Thoracic aorta endothelial cell (primary cell): ENCODE measurements at places on chromosomes 5 and 9. TPM values are rescaled to one million over a fixed set of nuclear protein-coding genes. Genes with fewer than 3 reads are reported as not detected.

Gene OR2S2
- total RNA-seq, result not detected in 2 replicates

Gene SPATA31A3
- total RNA-seq, result not detected in 2 replicates

Gene PCDHGC3
- total RNA-seq, result 13.3 and 19.6 TPM in 2 replicates

Gene ANKRD34B
- total RNA-seq, result not detected in 2 replicates

Gene PDE6A
- not detected in 2 replicates for total RNA-seq

Gene PKD2L2
- not detected in 2 replicates for total RNA-seq

Gene SLC6A18
- total RNA-seq, result not detected in 2 replicates

Gene TMEM38B
- total RNA-seq, result 10.6 and 12.4 TPM in 2 replicates

Gene ZNF782
- total RNA-seq, result 6.2 and 7.3 TPM in 2 replicates

Gene NR5A1
- total RNA-seq, result not detected in 2 replicates

Gene CYSRT1
- 0.27 and 0.29 TPM in 2 replicates for total RNA-seq

Gene TAF9
- total RNA-seq, result 104 and 108 TPM in 2 replicates

Gene RGS7BP
- 7.3 and 16.2 TPM in 2 replicates for total RNA-seq

Gene FOXD4L5
- 0.07 TPM in 1 of 2 replicates, not detected in the other for total RNA-seq

Gene PCDHGA4
- total RNA-seq, result 2.2 and 5.2 TPM in 2 replicates

Gene TMEM232
- total RNA-seq, result 0.80 and 2.4 TPM in 2 replicates

Gene TRIM36
- 0.43 and 1.5 TPM in 2 replicates for total RNA-seq

Gene OBP2B
- not detected in 2 replicates for total RNA-seq

Gene PCDHGA8
- 0.72 and 1.6 TPM in 2 replicates for total RNA-seq

Gene TERT
- total RNA-seq, result under 0.01 TPM in 1 of 2 replicates, not detected in the other

Gene NUDT12
- 8.3 and 8.6 TPM in 2 replicates for total RNA-seq

Gene PCDHA9
- under 0.01 and 0.07 TPM in 2 replicates for total RNA-seq

Gene ACTBL2
- total RNA-seq, result not detected in 2 replicates

Gene KCNIP1
- not detected in 2 replicates for total RNA-seq

Gene EPB41L4B
- total RNA-seq, result 1.2 and 1.7 TPM in 2 replicates

Gene TAS2R1
- total RNA-seq, result not detected in 2 replicates

Gene ZNF367
- total RNA-seq, result 13.8 and 16.7 TPM in 2 replicates

Gene GPR150
- total RNA-seq, result 0.27 and 0.29 TPM in 2 replicates

Gene PRKAA1
- total RNA-seq, result 168 and 170 TPM in 2 replicates

Gene STK32A
- total RNA-seq, result under 0.01 TPM in 1 of 2 replicates, not detected in the other

Gene ANKRA2
- total RNA-seq, result 12.1 and 13.8 TPM in 2 replicates

Gene GABRA6
- total RNA-seq, result 0.66 and 1.1 TPM in 2 replicates

Gene IFNA21
- not detected in 2 replicates for total RNA-seq

Gene GPBP1
- 83.0 and 84.0 TPM in 2 replicates for total RNA-seq

Gene ARSI
- total RNA-seq, result not detected in 2 replicates
